ENCODE measurements at places on chromosomes 5 and 9. TPM values are rescaled to one million over a fixed set of nuclear protein-coding genes. Genes with fewer than 3 reads are reported as not detected.
A peak's percentile ranks its signal among the peaks of the same experiment; 100 is the strongest.

Gene RASGRF2
- total RNA-seq = 21.1 TPM

DNA sequence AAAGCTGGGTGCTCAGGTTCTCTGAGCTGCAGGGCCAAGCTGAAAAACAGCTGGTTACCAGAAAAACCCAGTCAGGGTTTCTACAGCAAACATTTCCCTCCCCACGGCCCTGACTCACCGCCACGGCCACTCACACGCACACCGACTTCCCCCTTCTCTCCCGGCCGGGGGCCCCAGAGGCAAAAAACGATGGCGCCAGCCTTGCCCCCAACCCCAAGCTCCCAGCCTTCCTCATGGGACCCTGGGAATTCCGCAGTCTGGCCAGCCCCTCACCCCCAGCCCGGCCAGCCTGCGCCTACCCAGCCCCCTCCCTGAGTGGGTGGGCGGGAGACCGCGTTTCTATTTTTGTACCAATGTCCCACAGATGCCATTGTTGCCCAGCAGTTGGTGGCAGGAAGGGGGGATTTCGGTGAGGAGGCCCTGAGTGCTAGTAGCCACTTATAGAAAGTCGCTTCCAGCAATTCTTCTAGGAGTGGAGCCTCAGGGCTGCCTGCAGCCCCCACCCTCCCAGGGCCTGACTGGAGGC lies 18.4 kb downstream of the ENG start:
- DNase-seq = no peak

GRCh38 chr9:94875300-94876020 lies 149.0 kb downstream of the AOPEP start:
- DNase-seq = peak; percentile 51

GRCh38 chr9:13137426-13137825 lies 142.1 kb downstream of the MPDZ start:
- no peak for DNase-seq

DNA sequence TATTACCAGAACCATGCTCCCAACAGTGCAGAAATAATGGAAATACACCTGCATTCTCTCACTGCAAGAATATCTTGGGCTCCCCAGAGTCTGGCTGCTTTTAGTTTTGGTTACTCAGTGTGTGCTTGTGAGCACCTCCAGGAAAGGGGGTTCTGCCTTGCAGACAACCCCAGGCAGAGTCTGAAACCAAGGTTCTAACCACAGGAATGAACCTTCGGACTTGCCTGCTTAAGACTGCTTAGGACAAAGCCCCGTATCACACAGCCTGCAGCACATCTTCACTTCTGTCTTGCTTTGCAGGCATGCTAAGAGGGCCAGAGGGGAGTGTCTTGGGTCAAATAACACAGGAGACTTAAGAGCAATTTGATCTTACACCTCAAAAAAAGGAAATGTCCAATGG lies 94.8 kb upstream of the SPATA31C2 start:
- DNase-seq = peak; percentile 22

Gene SLC46A2
- not detected for total RNA-seq

Gene C5orf58
- not detected for total RNA-seq

DNA sequence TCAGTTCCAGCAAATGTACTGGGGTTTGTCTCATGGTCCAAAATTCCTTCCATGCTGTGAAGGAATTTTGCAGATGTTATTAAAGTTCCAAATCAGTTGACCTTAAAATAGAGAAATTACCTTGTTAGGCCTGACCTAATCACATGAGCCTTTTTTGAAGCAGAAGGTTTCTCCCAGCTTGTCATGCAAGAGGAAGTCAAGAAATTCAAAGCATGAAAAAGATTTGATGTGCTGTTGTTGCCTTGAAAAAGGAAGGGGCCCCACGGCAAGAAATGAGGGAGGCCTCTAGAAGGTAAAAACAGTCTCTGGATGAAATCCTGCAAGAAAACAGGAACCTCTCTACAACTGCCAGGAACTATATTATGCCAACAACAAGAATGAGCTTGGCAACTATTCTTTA lies 24.2 kb upstream of the HAPLN1 start:
- DNase-seq = no peak

Gene MLANA
- not detected for total RNA-seq

DNA sequence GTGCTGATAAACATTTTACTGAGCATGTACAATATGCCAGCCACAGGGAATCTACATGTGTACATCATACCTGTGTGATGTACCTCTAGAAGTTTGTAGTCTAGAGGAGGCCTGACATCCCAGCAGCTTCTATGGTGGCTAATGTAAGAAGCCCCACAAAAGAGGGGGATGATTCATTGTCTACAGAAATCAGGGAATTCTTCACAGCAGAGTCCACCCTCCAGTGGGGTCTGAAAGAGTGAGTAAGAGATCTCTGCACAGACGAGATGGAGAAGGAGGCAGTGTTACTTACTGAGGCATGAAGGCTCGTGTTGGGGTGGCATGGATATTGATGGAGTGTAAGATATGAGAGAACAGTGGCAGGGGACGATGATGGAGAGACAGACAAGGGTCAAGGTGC lies 103.0 kb downstream of the NTRK2 start:
- no peak for DNase-seq

- no peak for DNase-seq
These were observed 9.9 kb downstream of the PRDM6 start for GRCh38 chr5:123098767-123099513.

Gene TMC1
- total RNA-seq = not detected

GRCh38 chr5:110458313-110458712 lies 268.2 kb downstream of the TMEM232 start:
- DNase-seq = no peak

- DNase-seq = no peak
These were observed 112.8 kb upstream of the HMHB1 start for GRCh38 chr5:143699121-143699520.

DNA sequence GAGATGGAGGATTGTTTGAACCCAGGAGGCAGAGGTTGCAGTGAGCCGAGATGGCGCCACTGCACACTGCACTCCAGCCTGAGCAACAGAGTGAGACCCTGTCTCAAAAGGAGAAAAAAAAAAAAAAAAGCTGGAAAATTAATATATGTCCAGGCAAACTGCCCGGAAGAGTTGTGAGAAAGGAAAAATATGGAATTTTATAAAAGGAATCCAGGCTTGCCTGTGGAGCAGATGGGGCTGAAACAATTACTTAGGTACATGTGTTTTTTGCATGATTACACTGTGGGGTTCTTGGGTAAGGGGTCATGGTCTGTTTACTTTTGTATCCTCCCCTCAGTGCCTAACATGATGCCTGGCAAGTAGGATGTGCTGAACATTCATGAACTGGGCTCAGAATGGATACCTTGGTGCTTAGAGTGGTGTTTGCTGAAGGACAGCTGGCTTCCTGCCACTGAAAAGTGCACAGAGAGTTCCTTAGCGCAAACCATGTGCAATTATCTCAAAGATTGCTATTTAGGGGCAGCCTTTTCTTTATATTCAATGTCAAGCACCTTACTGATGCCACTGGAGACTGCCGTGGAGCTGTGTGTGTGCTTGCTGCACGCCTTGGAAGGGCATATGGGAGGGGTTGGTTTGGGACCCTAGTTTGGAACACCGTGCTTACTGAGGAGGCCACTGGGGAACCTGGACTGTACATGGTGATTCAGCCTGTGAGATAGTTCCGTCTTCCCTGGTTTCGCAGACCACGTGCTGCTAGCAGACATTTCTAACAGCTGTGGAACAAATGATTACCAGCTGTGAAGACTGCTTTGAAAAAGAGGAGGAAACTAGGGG lies 78.4 kb downstream of the MAP1B start:
- DNase-seq = no peak

Gene NEUROG1
- total RNA-seq = not detected

DNA sequence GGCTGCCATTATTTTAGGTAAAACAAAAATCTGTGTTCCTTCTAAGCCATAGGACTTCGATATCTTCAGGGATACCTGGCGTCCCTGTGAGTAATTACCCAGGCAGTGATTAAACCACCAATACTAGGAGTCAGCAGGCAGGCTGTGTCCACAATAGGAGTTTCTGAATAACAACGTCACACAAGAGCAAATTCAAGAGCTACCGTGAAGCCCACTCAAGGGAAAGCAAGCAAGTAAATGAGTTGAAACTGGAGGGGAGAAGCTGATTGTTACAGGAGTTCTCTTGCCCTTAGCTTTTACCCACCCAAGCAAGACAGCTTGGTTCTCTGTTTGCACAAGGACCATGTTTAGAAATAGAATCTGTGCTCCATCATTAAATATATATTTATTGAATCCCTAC lies 50.8 kb downstream of the SEMA5A start:
- no peak for DNase-seq

- no peak for DNase-seq
These were observed 100.6 kb downstream of the EFNA5 start for GRCh38 chr5:107570181-107570580.

DNA sequence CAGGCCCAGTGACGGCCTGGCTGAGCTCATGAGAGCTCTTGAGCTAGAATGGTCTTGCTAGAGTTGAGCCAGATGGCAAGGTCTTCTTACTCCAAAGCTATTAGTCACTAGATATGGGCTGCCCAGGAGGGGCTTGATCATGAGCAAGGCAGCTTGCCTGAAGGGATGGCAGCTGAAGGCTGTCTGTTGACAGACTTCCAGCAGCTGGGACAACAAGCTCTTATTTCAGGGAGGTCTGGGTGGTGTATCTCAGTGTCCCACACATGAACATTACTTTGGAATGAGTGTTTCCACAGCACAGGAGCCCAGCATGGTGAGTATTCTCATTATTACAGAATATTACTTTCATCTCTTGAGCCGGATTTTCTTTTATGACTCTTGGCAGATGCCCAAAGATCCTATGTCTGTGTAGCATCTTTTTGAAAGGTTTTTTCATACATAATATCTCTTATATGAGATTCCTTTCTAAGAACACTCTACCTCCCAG lies 414.1 kb downstream of the ARHGEF28 start:
- peak; percentile 6 for DNase-seq

Gene OTP
- total RNA-seq = not detected

Gene BTNL9
- not detected for total RNA-seq

Data from activated CD4-positive, alpha-beta T cell treated with anti-CD3 and anti-CD28 coated beads, Interleukin-2, amount 10 ng/mL, durations not matched to agents 24 days and 14 days (primary cell).